ENCODE measurements at places on chromosomes 7 and 10.

GRCh38 chr7:75718390-75719031, 20.2 kb downstream of the HIP1 start:
- no peak for DNase-seq

DNA sequence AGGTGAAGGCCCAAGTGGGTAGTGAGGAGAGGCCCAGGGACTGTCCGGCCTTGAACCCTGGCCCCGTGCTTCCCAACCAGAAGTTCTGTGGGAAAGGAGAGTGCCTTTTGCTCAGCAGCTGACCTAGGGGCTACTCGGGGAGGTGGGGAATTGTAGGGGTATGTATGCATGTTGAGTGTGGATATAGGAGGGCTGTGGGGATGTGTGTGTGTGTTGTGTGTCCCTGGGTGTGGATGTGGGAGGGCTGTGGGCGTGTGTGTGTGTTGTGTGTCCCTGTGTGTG, 12.2 kb downstream of the EPHB6 start:
- DNase-seq = no peak

DNA sequence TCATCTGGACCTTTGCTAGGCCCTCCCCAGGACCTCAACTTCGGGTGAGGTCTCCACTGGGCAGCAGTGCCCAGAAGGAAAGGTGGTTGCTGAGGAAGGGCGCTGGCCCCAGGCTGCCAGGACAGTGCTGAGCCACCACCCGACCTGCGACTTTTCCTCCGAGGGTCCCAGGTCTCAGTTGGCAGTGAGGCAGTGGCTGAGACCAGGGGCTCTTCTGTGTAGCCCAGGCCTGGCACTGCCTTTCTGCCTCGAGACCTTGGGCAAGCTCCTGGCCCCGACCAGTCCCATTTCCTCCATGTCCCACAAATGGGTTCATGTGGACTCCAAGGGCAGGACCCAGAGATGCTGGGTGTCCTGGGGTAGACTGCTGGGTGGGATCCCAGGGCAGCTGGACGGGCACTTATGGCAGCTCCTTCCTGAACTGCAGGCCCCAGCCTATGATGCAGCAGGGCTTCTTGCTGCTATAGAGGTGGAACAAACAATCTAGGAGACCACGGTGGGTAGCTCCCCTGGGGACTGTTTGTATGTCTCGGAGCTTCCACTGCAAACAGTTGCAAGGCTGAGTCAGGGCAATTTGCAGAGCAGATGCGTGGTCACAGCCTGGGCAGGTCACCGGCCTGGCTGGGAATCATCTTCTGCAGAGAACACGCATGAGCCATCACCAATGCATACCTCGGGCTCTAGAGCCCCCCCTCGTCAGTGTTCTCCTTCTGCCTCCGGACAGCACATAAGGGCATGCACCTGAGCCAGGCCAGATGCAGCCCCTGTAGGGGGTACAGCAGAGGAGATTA, 17.9 kb upstream of the LRRC18 start:
- DNase-seq = no peak

DNA sequence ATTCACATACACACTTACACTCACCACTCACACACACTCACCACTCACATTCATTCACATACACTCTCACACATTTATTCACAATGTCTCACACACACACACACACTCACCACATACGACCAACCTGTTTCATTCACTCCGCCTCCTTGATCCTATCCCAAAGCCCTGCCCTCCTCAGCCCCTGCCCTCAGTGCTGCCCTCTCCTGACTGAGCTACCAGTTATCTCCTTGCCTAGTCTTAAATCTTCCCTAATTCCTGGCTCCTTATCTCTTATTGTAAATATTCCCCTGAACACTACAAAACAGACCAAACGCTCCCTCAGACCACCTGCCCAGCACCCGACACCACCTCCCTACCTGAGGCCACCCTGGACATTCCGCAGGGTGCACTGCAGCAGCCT, 26.1 kb upstream of the C10orf120 start:
- no peak for DNase-seq
